ENCODE measurements at places on chromosomes 5 and 9.

DNA sequence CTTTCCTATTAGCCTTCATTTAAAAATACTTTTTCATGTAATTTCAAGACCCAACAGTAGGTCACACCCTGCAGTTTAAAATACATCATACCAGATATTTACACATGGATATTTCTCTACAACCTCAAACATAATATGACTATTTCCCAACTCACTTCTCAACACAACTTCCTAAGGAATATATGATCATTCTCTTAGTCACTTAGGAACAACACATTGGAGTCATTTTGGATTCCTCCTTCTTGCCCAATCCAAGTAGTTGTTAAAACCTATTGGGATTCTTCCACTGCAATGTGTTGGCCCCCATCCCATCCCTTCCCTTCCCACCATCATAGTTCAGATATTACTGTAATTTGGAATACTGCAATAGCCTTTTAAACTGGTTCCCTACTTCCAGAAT, 145.5 kb downstream of the DCP2 start:
- peak; percentile 81 for DNase-seq

GRCh38 chr5:128572930-128573319, 34.9 kb upstream of the FBN2 start:
- DNase-seq = no peak

GRCh38 chr9:5430912-5431311, 6.8 kb downstream of the PLGRKT start:
- DNase-seq = no peak

- DNase-seq = no peak
Observed at GRCh38 chr9:68998385-68998784, 15.5 kb downstream of the PRKACG start.

DNA sequence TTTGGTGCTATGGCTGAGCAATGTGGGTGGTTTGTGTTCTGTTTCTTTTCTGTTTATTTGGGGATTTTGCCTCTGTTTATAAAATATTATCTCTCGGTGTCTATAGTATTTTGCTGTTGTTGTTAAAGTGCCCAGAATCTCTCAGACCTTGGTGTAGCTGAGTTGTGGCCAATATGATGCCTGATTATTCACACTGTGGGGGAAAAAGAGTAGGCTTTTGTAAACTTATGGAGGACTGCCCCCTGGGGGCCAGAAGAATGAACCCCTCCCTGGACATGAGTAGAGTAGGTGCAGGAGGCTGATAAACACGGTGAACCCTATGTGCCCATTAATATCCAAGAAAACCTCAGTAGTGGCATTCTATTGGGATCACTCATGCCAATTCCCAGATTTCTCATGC, 49.0 kb upstream of the DPYSL3 start:
- peak; percentile 65 for DNase-seq

DNA sequence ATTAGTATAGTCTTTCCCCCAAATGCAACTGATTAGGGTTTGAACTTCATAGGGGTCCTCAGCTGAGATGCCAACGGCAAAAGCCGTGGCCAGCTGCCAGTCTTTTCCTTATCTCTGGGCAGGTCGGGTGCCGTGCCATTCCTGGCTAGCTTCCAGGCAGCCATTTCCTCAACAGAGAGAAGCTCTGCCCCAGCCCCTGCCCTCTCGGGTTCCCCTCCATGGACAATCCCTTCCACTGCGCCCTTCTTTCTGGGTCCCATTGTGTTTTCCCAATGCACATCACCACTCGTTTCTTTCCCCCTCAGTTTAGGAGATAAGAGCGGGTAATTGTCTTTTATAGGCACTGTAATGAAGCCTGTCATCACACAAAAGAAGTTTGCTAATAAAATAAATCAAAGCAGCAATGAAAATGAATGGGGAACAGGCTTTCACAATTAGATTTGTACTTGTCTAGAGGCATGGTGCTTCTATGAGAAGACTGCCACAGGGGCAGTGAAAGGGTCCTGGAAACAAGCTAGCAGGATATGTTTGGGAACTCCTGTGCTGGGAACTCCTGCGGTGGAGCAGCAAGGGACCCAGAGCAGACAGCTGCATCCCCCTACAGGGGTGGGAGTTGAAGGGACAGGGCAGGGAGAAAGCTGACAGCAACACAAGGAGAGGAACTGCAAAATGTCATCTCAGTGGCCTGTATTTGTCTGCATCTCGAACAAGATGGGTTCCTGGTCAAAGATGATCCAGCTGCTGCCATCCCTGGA, 48.0 kb upstream of the SAP30L start:
- DNase-seq = no peak

GRCh38 chr9:2055203-2055658, 40.1 kb downstream of the SMARCA2 start:
- DNase-seq = peak; percentile 53

- DNase-seq = peak; percentile 56
Observed at GRCh38 chr5:57408714-57409113, 73.9 kb downstream of the ACTBL2 start.

DNA sequence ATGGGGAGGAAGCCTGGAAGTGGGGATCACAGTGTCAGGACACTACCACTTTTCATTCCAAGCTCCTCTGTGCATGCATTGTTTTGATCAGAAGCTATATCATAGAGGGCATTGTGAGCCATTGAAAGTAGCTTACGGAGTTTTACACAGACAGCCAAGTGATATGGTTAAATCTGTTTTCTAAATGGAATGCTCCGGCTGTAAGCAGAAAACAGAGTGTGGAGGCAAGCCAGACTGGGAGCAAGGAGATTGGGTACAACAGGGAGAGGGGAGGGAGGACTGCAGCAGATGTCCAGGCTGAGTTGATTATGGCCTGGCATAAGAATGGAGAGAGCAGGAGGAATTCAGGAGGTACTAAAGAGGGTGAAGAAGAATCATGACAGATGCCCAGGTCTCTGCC, 15.5 kb upstream of the SOWAHA start:
- DNase-seq = no peak

DNA sequence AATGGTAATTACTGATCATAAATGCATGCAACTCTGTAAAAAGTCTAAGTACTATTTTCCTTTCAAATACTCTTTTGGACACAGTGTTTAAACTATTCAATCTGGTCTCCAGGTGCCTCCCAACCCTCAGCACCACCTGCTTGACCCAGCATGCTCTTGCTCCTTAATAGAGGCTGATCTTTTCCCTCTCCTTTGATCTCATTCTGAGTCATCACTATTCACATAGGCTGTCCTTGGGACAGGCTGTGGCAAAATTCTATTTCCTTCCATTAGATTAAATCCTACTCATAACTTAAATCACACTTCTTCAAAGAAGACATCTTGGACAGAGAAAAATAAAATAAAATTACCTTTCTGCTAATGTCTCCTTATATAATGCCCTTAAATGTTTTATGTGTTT, 199.4 kb upstream of the ST8SIA4 start:
- no peak for DNase-seq

- peak; percentile 95 for DNase-seq
Observed at GRCh38 chr5:139635606-139636206, 12.4 kb upstream of the CXXC5 start.

Measured in foreskin fibroblast (primary cell).